Daoy (cell line): ENCODE measurements at places on chromosomes 2 and 18. TPM values are rescaled to one million over a fixed set of nuclear protein-coding genes. Genes with fewer than 3 reads are reported as not detected.

Gene ANKRD30BL
- not detected in 2 replicates for total RNA-seq

DNA sequence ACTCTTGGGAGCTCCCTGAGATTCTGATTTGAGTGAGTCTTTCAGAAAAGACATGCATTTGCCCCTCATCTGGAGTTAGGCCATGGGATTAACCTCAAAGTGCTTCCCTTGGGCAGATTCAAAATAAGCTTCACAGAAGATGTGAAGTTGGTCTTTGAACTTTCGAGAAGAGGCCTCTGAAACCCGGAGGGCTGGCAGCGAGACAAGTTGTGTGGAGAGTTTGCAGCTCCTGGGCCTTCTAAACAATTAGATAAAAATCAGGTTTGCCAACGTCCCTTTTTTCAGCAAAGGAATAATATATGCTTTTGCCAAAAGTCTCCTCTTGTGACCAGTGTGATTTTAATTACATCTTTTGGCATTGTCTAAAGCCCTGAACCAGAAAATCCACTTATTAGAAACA, 489.7 kb downstream of the SOX11 start:
- DNase-seq = no peak

DNA sequence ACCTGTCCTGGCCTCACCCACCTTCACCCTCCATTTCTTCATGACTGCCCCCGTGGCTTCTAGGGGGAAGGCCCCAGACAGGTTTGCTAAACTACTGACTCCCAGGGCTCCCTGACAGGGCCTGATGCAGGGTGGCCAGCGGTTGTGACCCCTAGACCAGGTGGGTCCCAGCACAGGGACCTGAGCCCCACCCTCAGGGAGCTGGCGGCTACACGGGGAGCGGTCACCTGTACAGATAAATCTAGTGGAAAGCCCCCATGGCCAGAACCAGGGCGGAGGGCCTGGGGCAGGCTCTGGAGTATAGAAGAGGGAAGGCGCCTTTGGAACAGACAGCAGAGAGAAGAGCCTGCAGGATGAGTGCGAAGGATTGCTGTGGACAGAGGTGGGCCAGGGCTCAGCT, 42.5 kb upstream of the PLB1 start:
- DNase-seq = no peak

- no peak for DNase-seq
Measured at GRCh38 chr2:71832844-71833243, 314.8 kb downstream of the CYP26B1 start.

- DNase-seq = no peak
Measured at GRCh38 chr18:31143025-31143424, 19.6 kb downstream of the DSC1 start.

Gene METTL4
- 5.3 and 6.5 TPM in 2 replicates for total RNA-seq

Gene NGEF
- 0.17 and 3.3 TPM in 2 replicates for total RNA-seq

Gene SP100
- total RNA-seq = 37.2 and 43.8 TPM in 2 replicates

DNA sequence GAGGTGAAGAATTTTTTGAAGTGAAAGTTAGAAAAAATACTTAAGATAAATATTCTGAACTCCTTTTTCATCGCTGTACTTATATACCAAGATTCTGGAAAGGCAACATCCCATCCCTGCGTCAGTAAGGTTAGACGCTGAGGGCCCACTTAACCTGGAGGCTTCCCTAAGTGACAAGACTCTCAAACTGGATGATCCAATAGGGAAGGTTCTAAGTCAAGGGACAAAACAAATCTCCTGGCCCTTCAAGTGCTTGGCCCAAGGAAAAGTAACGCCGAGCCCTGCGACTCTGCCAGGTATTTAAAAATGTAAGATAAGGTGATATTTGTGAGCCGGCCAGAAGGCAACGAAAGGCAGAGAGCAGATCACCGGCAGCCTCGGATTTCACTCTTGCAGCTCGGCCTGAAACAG, 1.3 kb downstream of the STK39 start:
- DNase-seq = no peak

Gene RFX8
- total RNA-seq = 0.69 and 4.6 TPM in 2 replicates

Gene ERICH2
- 0.42 TPM in 1 of 2 replicates, not detected in the other for total RNA-seq

GRCh38 chr2:187942876-187943275, 348.8 kb upstream of the GULP1 start:
- DNase-seq = no peak

Gene CD8A
- not detected in 2 replicates for total RNA-seq

Gene NAT8
- not detected in 2 replicates for total RNA-seq

Gene SKOR2
- total RNA-seq = not detected in 2 replicates

- no peak for DNase-seq
Measured at GRCh38 chr2:235670974-235671787, 177.3 kb downstream of the AGAP1 start.

Gene VWA3B
- total RNA-seq = 0.77 TPM in 1 of 2 replicates, not detected in the other

Gene ZNF519
- total RNA-seq = 4.5 and 5.0 TPM in 2 replicates

Gene NFATC1
- 1.5 and 2.1 TPM in 2 replicates for total RNA-seq

GRCh38 chr2:17148407-17149145, 369.7 kb downstream of the RAD51AP2 start:
- DNase-seq = no peak

DNA sequence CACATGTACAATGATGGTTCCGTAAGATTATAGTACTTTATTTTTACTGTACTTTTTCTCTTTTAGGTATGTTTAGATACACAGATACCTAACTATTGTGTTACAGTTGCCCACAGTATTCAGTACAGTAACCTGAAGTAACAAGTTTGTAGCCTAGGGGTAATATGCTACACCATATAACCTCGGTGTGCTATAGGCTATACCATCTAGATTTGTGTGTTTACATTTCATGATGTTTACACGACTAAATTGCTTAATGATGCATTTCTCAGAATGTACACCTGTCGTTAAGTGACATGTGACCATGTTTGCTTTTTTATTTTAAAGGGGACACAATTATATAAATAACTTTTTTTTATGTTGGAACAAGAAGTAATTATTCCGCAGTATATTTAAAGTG, 34.5 kb downstream of the PIK3C3 start:
- DNase-seq = no peak

DNA sequence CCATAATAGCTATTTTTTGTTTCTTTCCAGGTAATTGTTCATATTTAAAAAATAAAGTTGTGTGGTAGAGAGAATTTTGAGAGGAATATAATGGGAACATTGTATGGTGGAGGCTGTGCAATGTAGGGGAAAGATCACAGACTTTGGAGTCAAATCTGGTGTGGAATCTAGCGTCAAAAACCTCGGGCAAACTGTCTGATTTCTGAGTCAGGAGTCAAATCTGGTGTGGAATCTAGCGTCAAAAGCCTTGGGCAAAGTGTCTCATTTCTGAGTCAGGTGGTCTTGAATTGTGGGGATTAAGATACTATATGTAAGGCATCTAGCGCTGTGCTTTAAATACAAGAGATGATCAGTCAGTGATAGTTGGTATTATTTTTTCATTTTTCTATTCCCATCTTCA, 5.1 kb downstream of the PTPN4 start:
- no peak for DNase-seq

Gene IL18RAP
- total RNA-seq = 0.12 TPM in 1 of 2 replicates, not detected in the other

DNA sequence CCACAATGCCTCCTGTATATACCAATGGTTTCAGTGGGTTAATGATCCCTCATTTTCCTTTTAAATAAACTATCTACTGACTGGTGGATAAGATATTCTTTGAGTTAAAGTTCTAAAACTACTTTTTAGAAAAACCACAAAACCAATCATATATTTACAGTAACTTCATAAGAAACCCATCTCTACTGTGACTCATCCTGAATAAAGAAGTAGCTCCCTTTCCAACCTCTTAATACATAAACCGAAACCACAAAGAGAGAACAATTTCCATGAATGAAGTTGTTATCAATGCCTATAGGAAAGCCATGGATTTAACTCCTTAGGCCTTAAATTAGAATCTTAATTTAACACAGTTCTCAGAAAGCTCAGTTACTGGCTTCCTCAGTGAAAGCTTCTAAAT, 227.0 kb upstream of the SMAD7 start:
- DNase-seq = peak; percentile 13

Gene FAM237A
- total RNA-seq = not detected in 2 replicates

- no peak for DNase-seq
Measured at GRCh38 chr2:173239644-173240043, 115.0 kb upstream of the CDCA7 start.

- DNase-seq = no peak
Measured at GRCh38 chr18:75350857-75351256, 76.6 kb downstream of the SMIM21 start.
